ENCODE measurements at places on chromosomes 5 and 9.

- no peak for DNase-seq
These were observed 2.3 kb downstream of the SMIM3 start for GRCh38 chr5:150780816-150781221.

- no peak for DNase-seq
These were observed 75.7 kb upstream of the FRRS1L start for GRCh38 chr9:109242741-109243140.

- DNase-seq: no peak
These were observed 50.3 kb downstream of the NSUN2 start for GRCh38 chr5:6582507-6583048.

DNA sequence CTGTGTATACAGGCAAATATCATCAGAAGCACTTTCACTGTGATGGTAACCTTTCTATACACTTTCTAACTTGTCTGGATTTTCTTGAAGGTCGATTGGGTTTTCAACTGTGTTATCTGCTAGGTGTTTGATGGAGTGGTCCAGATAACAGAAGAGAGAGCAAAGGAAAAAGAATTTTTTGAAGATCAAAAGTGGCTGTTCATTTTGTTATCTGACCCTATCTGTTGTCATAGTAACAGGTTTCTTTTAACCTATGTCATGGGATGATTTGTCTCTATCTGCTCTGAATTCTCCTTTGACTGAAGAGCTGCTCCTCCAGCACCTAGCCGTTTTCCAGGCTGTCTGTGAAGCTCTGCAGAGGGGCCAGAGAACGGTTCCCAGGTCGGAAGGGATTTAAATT lies 77.8 kb upstream of the IRX2 start:
- no peak for DNase-seq

- no peak for DNase-seq
These were observed 968 bp upstream of the KDM3B start for GRCh38 chr5:138351517-138351916.

DNA sequence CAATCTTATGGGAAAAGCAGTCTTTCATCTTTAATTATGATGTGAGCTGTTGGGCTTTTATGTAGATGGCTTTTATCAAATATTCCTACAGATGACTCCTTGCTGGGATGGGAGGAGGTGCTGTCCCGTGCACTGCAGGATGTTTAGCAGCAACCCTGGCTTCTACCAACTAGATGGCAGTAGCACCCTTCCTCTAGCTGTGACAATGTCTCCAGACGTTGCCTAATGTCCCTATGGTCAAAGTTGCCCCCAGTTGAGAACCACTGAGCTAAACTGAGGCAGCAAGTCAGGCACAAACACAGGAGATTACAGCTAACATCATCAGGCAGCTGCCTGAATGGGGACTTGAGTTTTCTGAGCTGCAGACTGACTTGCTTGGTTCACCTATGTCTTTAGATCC lies 401.9 kb upstream of the PDE4D start:
- DNase-seq: no peak

GRCh38 chr5:78887384-78888118 lies 97.6 kb downstream of the ARSB start:
- no peak for DNase-seq

GRCh38 chr5:67262206-67262605 lies 65.6 kb upstream of the CD180 start:
- DNase-seq: no peak

- DNase-seq: no peak
These were observed 132.0 kb downstream of the CRB2 start for GRCh38 chr9:123487944-123488548.

DNA sequence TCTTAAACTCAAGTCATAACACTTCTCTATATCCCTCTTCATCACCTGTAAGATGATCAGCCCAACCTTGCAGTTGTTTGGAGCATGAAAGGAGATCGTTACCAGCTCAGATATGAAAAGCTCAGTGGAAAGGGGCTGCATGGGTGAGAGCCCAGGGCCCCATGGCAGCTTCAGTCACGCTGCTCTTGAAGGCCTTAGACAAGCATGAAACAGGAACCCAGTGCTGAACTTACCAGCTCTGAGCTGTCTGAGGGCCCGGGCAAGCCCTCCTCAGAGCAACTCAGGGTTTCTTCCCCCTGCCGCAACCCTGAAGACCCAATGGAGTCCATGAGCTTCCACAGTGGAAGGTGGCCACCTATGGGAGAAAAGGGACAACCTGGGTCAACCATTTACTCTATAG lies 3.3 kb downstream of the HK3 start:
- DNase-seq: no peak

DNA sequence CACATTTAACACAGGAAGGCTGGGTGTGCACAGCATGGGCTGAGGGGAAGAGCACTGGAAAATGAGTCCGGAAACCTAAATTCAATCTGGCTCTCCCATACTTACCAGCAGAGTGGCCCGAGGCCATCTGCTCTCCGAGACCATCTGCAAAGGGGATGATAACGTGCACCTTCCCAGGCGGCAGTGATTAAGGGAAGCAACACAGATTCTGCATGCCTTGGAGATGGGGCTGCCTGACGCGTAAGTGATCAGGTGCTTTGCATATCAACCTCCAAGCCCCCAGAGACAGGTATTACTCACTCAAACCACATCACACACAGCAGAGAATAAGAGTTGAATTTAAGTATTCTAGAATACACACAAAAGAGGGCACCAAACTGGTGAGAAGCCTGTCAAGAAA lies 9.1 kb downstream of the EPB41L4B start:
- no peak for DNase-seq

DNA sequence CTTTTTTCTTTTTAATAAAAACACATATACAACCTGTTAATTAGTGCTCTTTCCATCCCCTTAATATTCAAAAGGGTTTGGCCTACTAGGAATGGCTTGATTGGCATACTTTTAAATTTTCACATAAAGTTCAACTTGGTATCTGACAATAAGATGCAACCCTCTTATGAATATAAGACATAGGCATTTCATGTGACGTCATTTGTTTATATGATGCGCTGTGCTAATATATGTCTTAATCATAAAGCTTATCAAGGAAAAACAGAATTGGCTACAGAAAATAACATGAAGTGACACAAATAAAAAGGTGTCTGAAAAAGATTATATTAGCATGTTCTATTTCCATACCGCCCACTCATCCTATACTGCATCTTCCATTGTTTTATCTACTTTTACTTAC lies 1642.4 kb downstream of the EFNA5 start:
- DNase-seq: no peak

- DNase-seq: peak; percentile 60
These were observed at the start of gene TNC for GRCh38 chr9:115117999-115118878. Gene TNC (minus strand): TSS chr9:115118157. CDS start chr9:115091018, 27,139 bp downstream.

DNA sequence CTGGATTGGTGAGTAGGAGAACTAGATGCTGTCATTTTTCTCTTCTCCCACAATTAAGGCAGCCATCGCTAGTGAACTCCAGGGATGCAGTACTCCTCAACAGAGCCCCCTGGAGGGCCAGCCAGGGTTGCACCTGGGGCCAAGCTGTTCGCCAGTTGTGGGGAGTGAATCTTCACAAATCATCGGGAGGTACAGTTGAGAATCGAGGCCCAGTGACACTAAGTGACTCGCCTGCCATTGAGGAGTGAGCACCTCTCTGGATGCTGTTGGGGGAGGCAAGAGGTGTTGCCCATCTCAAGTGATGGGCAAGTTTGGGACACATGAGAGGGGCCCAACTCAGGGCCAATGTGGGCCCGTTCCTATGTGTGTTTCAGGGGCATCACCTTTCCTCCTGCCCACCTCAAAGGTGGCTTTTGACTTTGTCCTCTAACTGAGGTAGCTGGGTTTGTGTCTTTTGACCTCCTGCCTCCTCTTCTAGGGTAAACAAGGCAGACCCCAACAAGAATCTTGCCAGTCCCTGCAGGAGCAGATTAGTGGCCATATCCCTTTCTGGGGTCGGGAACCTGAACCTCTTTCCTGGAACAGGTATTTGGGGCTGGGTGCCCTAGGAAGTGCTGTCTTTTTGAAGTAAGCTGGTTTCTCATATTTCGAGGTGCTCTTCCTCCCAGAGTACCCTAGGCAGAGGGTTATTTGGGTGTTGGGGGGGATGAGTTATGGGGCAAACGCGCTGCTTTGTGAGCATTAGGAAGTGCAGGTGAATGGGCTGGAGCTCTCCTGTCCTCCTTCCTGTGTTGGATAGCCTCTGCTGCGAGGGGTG lies 181.2 kb downstream of the MACROH2A1 start:
- DNase-seq: no peak

DNA sequence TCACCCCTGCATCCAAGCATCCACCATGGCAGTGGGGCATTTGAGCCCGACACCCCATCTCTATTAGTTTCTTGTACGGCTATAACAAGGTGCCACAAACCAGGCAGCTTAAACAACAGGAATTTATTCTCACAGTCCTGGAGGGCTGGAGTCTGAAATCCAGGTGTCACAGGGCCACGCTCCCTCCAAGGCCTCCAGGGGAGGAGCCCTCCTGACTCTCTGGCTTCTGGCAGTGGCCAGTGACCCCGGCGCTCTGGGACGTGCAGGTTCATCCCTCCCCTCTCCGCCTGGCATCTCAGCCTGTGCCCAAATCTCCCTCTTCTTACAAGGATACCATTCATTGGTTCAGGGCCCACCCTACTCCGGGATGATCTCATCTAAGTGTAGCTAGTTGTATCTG lies 394.5 kb upstream of the IRX1 start:
- DNase-seq: no peak

DNA sequence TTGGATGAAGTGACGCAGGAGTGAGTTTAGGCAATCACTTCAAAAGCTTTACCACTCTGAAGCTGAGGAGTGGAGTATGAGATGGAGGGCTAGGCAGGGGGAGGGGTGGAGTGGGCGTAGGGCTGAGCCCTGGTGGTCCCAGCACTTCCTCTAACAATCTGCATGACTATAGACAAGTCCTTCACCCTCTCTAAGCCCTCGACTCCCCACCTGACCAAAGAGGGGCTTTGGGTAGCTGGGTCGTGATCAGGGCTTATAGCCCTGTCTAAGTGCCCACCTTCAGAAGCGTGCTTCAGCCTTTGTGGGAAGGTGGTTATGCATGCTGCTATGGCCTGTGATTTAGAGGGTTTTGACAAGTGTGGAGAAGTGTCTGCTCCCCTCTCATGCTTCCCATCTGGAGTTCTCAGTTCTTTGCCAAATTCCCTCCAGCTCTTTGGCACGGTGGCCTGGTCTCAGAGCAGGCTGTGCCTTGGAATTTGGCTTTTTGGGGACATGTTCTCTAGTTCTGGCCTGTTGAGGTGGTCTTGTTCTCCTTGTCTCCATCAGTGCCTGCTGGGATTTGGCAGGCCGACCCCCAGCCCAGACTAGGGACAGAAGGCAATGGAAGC lies 53.0 kb downstream of the ACTBL2 start:
- DNase-seq: no peak

DNA sequence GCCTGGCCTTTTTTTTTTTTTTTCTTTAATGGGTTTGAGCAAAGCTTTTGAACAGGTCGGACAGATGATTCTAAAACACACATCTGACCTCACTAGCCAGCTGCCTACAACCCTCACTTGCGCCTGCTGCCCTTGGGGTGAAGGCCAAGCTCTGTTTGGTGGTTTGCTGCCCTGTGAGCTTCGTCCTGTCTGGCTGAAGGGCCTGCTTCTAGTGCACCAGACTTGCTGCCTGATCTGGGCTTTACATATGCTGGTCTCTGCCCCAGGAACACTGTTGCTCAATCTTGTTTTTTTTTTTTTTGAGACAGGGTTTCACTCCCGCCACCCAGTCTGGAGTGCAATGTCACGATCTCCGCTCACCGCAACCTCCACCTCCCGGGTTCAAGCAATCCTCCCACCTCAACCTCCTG lies 16.4 kb upstream of the DOLPP1 start:
- DNase-seq: no peak

GRCh38 chr5:10036136-10036815 lies 213.4 kb downstream of the ATPSCKMT start:
- DNase-seq: no peak

GRCh38 chr5:149550268-149550583 lies 1.0 kb downstream of the CSNK1A1 start:
- DNase-seq: no peak

DNA sequence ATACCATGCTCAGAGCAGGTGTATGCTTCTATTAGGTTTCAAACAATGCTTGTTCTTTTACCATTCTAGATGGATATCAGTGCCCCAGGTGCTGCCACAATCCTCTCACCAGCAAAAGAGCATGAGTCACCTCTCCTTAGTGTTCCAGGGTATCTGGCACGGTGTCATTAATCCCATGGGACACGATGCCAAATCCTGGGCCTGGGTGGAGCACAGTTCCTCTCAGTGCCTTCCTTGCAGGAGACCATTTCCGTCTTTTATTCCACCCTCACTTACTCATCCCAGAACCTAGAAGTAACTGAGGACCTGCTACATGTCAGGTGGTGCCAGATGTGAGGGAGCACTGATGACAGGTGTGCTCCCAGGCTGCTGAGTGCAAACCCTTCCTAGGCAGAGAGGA lies 1.3 kb upstream of the OR13J1 start:
- no peak for DNase-seq

DNA sequence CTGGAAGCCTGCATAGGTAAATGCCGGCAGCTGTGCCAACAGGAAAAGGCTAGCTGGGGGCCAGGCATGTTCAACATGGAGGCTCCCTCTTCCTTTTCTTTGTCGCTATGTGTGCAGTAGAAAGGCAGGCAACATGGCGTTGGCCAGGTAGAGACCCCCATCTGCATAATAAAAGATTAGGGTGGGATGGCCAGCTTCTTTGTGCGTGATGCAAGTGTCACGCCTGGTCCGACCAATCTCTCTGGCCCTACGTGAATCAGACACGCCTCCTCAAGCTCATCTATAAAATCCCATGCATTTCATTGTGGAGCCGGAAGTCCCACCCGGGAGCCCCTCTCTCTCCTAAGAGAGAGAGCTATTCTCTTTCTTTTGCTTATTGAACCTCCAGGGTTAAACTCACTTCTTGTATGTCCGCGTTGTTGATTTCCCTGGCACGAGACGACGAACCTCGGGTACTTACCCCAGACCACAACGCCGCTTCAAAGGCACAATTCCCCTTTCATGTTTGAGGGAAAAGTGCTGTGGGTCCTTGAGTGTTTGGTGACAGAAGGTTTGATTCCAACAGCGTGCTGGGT lies 25.0 kb upstream of the C5orf47 start:
- DNase-seq: no peak

- peak; percentile 37 for DNase-seq
These were observed 204.4 kb upstream of the IER5L start for GRCh38 chr9:129382281-129383018.

GRCh38 chr9:97359147-97359546 lies 51.7 kb downstream of the CCDC180 start:
- DNase-seq: no peak

DNA sequence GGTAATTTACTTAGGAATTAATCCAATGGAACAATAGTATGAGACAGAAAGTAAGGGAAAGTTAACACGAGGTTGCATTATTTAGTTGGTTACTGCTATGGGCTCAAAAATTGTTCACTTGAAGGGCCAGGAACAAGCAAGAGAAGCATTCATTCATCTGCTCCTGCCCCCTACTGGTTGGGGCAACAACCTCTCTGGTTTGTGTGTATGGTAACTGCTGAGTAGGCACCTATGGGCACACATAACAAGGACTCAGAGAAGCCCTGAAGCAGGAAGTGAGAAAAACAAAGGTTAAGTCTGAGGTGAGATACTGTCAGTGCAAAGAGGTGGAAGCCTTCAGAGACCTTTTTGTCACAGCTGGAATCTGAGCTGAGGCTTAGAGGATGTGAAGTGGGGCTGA lies 34.4 kb upstream of the RANBP6 start:
- no peak for DNase-seq

- DNase-seq: no peak
These were observed 156.2 kb downstream of the MED10 start for GRCh38 chr5:6222121-6222520.

Data from NCI-H1105 (cell line).